ENCODE measurements at places on chromosomes 16 and 17. TPM values are rescaled to one million over a fixed set of nuclear protein-coding genes. Genes with fewer than 3 reads are reported as not detected.

DNA sequence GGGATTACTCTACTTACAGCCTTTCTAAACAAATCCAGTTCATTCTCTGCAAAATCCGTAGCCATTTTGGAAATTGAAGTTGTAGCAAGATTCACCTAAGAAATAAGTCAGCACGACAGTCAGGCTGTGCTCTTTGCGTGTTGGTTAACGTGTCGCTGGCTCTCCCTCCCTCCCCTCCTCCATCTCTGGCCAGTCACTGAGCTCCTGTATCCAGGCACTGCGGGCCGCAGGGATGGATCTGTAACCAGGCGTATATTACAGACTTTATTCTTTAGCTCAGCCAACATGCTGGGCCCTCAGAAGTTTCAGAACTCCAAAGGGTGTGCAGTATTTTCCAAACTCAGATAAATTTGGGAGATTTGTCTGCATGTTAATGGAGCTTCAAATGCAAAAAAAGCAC lies 30.8 kb downstream of the KDM8 start:
- DNase-seq: no peak

GRCh38 chr17:66649818-66650543 lies 184.9 kb upstream of the CACNG5 start:
- DNase-seq: no peak

- DNase-seq: no peak
These were observed 4.9 kb downstream of the SDK2 start for GRCh38 chr17:73639322-73639721.

DNA sequence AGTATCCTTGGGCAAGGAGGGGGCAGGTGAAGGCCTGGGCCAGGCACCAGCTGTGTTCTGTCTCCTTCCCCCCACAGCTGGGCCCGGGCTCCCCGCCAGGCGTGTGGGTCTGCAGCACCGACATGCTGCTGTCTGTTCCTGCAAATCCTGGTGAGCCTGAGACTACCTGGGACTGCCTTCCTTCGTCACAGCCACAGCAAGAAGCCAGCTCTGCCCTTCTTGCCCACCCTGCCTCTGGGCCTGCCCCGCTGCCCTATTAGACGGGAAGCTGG lies 12.3 kb downstream of the FCSK start:
- DNase-seq: no peak

GRCh38 chr16:57141822-57142631 lies 43.8 kb downstream of the PSME3IP1 start:
- DNase-seq: no peak

The CD7 gene
- polyA plus RNA-seq: 0.17 TPM

The RECQL5 gene
- 47.4 TPM for polyA plus RNA-seq

The CTRB1 gene
- polyA plus RNA-seq: 0.22 TPM

All from cardiac muscle cell (in vitro differentiated cells and primary cell).